Skin of body (tissue), 3 donors: ENCODE measurements at places on chromosomes 2 and 18.

DNA sequence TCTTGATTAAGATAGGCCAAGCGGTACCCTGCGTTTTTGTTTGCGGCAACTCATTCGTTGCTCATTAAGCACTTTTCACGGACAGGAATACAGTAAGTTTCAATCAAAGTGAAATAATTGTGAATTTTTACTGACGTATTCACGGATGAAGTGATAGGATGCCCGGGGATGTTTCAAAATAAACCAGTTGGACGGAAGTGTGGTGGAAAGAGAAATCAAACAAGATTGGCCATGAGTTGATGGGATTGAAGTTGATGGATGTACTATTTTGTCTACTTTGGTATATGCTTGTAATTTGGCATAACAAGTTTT, 481 bp downstream of the TMEM177 start:
- DNase-seq: no peak

DNA sequence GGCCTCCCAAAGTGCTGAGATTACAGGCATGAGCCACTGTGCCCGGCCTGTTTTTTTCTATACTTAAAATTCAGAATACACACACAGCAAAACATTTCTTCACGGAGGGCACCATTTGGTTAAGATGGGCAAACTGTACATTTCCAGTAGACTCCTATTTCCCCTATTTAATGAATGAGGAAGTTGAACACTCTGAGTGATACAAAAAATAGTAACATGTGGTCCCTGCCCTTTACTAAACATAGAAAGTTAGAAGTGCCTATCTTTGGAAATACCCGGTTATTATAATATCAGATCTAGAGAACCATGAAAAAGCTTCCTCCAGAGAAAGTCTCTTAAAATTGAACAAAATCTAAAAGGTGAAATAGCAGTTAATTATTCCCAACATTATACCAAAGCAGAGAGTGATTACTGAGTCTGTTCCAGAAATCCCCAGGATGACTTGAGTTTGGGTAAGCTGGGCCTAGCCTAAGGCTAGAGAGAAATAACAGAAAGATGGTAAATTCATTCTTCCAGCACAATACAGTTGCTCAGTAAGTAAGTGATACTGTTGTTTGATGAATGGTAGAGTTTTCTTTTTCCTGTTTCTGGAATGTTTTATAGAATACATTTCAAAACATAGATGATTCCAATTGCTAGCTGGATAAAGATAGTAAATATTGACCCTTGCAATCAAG, 23.3 kb upstream of the RMC1 start:
- DNase-seq: no peak

- no peak for DNase-seq
These were observed 179.6 kb upstream of the SMAD2 start for GRCh38 chr18:48109961-48110493.

GRCh38 chr18:50190236-50190635, 4.7 kb downstream of the MYO5B start:
- DNase-seq: no peak
